ENCODE measurements at places on chromosomes 7 and 10.

DNA sequence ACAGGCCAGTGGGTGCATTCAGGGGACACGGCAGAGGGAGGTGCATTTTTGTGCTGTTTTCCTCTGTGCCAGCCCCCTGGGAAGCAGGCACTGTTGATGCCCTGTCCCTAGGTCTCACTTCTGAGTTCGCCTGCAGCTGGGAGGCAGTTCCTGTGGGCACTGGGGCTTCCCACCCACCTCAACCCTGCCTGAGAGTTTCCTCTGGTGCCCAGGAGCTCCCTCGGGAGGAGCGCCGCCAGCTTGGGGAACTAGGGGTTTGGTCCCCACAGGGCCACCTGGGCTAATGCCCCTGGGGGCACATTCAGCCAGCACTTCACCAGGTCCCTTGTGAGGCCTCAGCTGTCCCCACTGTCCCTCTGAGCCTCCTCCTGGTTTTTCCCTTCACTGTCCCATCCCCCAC lies 178.2 kb upstream of the RHEB start:
- DNase-seq, result no peak

DNA sequence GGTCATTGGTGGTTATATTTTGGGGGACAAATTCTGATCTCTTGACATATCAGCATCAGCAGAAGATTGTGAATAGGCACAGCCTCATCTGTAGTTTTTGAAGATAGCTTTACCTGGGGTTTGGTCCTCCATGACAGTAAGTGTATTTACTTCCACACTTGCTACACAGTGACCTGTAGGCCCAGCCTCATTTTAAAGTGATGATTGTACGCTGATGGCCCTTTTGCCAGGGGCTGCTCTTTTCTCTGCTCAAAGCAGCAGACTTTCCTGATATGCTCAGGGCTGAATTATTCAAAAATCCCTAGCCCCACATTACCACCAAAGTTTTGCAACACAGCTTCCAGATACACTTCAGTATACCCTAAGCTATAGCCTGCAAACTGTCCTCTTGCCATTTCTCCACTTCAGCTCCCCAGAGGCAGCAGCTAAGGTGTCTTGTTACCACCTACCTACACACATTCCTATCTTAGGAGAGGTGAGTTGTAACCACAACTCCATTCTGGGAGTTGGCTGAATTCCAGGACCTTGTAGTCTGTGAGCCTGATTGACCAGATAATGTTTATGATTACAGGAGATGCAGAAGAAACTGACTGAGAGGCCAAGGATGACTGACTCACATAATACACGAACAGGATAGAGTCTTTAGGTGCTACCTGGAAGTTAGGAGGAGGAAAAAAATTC lies 6.0 kb downstream of the ASB4 start:
- DNase-seq, result no peak

DNA sequence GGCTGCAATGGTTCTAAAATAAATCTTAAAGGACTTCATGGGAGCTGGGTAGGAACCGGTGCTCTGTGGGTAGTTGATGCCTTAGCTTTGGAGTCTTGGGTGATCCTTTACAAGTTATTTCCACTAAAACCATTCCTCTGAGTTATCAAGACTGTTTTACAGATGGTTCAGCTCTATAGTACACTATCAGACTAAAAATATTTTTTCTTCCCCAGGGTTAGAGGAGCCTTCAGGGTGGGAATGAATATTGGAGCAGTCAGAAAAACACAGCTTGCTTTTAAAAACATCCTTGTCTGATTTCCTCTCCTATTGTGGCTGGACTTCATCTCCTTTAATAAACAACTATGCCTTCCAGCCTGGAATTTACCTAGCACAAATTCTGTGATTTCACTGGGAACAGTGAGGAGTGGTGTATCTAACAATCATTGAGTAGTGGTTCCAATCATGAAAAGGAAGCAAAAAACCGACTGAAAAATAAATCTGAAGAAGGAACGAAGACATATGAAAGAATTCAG lies 102.6 kb upstream of the AFAP1L2 start:
- DNase-seq, result no peak

GRCh38 chr7:114466917-114467316 lies 52.3 kb downstream of the FOXP2 start:
- no peak for DNase-seq

- no peak for DNase-seq
Observed at GRCh38 chr10:32141018-32141807, 85.0 kb upstream of the KIF5B start.

DNA sequence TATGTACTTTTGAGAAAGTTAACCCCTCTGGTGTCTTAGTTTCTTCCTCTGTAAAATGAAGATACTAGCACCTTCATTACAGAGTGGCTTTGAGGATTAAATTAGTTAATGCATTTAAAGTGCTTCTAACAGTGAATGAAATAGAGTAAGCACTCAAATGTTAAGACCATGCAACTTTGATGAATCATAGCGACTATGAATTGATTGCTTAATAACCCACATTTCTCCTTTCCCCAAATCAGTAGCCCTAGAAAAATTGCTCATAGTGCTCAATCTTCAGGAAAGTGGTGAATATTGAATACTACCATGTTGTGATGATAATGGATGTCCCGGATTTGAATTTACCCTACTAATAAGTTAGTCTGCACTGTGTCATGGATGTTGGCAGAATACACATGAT lies 48.1 kb downstream of the CD36 start:
- no peak for DNase-seq

- no peak for DNase-seq
Observed at GRCh38 chr7:117916309-117916708, 43.1 kb upstream of the CTTNBP2 start.

DNA sequence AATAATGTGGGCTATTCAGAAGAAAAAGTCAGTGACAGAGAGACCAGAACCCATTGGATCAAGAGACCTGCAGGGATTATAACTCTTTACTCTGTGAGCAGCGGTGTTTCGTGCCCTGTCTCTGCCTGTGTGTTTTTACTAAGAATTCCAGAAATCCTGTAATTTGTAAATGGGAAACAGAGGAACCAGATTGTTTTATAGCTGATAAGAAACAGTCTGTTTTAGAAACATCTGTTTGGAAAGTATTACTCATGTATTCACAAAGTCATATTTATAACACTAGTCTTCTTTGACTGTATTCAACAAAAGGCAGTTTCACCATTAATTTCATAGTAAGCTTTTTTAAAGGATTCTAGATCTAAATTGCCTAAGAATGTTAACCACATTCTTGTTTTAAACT lies 30.0 kb upstream of the VDAC2 start:
- no peak for DNase-seq

DNA sequence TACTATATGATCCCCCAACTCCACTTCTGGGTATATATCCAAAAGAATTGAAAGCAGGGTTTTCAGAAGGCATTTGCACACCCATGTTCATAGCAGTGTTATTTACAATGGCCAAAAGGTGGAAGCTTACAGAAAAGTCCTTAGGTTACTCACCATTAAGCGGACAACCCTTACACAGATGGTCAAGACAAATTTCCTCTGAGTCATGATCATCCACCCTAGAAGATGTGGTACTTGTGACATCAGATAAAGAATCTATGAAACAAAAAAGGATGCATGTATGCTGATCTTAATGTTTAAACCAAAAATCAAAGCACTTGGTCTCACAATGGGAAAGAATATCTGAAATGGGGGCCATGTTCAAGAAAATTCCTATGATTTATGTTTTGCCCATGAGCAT lies 31.1 kb downstream of the ZC3HAV1 start:
- DNase-seq, result no peak

DNA sequence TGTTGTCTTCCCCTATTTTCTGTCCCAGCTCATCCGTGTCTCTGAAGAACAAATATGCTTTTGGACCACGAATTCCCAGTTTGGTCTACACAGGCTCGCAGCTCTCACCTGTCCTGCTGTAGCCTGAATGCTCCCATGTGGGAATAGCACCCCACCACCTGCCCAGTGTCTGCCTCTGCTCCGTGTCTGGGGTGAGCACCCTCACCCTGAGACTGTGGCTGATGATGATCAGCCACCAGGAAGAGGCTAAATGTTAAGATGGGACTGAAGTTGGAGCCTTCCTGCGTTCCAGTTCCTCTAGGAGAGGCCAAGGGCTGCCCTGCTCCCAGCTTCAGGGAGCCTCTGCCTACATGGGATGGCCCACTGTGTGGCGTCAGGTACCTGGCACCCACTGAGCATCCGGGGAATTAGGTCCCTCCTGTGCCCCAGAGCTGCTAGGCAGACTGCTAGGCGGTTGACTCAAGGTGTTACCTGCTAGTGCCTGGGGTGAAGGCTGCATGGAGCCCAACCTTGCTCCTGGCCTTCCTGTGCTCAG lies 3.7 kb downstream of the PGAM2 start:
- no peak for DNase-seq

DNA sequence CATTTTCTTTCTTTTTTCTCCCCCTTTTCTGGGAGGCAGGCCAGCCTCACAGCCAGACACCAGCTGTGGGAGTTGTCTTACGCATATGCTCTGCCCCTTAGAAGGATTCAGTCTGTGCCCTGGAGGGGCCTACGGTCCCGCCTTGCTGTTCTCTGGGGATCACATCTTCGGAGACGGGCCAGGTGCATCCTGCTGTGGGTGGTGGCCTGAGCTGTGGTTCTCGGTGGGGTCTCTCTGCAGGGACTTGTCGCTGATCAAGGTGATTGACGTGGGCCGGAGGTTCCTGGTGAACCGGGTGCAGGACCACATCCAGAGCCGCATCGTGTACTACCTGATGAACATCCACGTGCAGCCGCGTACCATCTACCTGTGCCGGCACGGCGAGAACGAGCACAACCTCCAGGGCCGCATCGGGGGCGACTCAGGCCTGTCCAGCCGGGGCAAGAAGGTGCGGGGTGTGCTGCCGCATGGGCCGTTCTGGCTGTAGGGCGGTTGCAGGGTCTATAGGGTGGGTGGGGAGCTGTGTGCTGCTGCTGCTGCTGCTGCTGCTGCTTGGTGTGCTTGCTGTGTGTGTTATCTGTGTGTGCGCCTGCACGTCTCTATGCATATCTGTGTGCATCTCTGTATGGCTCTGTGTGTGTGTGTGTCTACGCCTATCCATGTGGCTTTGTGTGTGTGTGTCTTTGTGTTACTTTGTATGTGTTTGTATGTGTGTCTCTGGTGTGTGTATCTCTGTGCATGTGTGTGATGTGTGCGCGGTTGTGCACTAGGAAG lies 17.9 kb downstream of the PFKFB3 start:
- DNase-seq, result no peak

DNA sequence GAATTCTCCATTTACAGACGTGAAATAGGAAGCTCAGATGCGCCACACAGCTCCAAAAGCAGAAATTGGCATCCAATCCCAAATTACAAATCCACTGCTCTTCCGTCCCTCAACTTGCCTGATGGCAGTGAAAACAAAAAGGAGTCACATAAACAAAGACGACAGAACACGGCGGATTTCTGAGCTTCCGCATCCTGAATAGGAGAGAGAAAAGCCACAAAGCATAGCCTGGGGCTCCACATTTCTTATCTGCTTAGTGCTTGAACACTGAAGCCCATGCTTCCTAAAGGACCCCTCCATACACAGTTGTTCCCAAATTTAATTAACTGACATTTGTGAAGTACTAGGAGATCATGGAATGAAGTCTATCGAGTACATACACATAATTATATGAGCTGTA lies 32.6 kb downstream of the BEND7 start:
- no peak for DNase-seq

- no peak for DNase-seq
Observed at GRCh38 chr7:156014201-156014600, 201.9 kb upstream of the SHH start.

DNA sequence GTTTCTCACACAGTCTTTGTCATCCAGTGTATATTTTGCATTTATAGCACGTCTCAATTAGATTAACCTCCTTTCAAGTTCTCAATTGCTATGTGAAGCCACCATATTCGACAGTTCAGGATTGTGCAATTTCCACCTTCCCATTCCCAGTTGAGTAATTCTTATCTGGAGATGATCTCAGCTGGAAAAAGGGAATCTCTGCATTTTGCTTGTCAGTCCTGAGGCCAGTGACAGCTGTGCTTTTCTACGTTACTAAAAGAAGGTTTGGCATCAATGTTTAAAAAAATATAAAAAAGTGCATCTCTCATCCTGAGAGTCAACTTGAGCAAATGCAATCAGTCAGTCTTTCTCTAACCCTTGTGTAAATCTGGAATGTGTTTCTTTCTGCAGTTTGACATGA lies 247.7 kb downstream of the PRKG1 start:
- no peak for DNase-seq

GRCh38 chr7:9036080-9036479 lies 602.7 kb downstream of the NXPH1 start:
- DNase-seq, result no peak

- no peak for DNase-seq
Observed at GRCh38 chr7:150811-151221, 41.6 kb upstream of the FAM20C start.

DNA sequence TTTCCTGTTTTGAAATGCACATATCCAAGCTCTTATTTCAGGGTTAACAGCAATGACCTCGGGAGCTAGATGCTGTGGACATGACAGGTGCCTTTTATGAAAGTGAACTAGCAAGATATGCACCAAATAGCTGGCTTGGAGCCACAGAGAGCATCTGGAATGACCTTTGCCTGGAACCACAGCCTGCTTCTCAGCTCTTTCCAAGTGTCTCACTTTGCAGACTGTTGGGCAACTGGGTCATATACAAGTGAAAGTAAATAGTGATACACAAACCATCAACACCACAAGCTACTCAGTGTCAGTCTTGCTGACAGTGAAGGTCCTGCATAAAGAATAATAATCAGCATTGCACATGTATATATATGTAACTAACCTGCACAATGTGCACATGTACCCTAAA lies 183.5 kb downstream of the RNF133 start:
- DNase-seq, result no peak

- DNase-seq, result no peak
Observed at GRCh38 chr7:13725591-13725990, 263.9 kb downstream of the ETV1 start.
